ENCODE measurements at places on chromosomes 12 and 14.

- DNase-seq = no peak
Observed at GRCh38 chr14:32825058-32825457, 113.6 kb upstream of the NPAS3 start.

- DNase-seq = no peak
Observed at GRCh38 chr12:116238149-116238548, 39.3 kb downstream of the MED13L start.

- peak; percentile 82 for DNase-seq
Observed at GRCh38 chr12:6914246-6914946, at the start of gene ENO2. TSS of gene ENO2 (plus strand) at chr12:6914580. CDS start at chr12:6915833, 1,253 bp downstream.

- no peak for DNase-seq
Observed at GRCh38 chr14:104530646-104531045, 48.9 kb upstream of the C14orf180 start.

- DNase-seq = no peak
Observed at GRCh38 chr14:94426526-94426925, 26.1 kb downstream of the SERPINA11 start.

GRCh38 chr12:14129611-14130195, 148.3 kb upstream of the GRIN2B start:
- DNase-seq = no peak

DNA sequence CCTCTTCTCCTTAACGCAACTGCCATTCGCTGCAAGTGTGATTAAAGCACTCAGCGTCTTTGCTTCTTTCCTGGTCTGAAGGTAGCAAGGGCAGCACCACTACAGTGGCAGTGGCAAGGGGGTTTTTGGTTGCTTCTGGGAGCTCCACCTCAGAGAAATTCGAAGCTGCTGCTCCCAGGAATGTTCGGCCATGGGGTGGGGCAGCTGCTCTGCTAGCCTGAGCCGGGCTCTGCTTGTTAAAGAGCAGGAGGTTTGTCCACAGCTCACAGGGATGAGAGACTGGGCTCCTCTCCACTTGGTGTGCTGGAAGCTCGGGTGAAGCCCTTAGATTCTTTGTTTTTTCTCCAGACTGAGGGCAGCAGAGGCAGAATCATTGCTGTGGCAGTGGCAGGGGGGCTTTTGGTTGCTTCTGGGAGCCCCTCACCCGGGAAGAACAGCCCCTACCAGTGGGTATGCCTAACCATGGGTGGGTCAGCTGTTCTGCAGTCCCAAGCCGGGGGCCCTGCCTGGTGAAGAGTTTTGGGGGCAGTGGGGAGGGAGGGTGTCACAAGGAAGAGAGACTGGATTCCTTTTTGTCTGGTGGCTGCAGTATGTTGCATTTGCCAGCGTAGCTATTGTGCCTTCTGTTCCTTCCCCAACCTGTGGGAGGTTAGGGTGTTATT, 340.2 kb downstream of the AEBP2 start:
- DNase-seq = no peak

- no peak for DNase-seq
Observed at GRCh38 chr14:79786522-79786921, 424.8 kb downstream of the DIO2 start.

DNA sequence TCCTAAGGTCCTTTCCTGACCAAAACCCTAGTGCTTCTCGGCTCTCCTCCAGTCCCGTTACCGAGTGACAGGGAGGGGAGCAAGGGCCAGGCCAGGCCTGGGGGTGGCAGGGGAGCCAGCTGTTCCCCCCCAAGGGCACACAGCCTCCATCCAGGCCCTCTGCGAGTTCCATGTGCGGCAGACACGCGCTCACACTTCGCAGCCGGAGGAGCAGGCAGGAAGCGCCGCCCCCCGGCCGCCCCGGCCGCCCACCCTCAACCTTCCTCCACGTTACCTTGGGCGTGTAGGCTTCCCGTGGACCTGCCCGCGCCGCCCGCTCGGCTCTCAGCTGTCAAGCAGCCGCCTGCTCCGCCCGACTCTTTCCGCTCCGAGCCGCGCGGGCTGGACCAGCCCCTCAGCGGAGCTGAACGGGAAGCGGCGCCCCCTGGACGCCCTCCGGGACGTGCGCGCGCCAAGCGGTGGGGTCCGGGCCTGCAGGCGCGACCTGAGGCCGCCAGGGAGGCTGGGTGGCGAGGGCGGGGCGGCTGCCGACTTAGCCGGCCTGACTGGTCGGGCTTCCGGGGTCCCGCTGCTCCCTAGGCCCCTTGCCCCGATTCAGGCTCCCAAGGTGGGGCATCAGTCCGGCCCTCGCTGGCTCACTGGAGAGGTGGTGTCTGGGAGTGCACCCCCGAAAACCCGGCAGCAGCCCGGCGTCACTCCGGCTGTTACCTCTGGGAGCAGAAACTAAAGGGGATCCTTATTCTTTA, at the start of gene CRACR2A:
Gene CRACR2A (minus strand): TSS at position 369 of the 746 bp plus-strand sequence. CDS start 56,110 bp downstream, outside the sequence.
- peak; percentile 89 for DNase-seq

DNA sequence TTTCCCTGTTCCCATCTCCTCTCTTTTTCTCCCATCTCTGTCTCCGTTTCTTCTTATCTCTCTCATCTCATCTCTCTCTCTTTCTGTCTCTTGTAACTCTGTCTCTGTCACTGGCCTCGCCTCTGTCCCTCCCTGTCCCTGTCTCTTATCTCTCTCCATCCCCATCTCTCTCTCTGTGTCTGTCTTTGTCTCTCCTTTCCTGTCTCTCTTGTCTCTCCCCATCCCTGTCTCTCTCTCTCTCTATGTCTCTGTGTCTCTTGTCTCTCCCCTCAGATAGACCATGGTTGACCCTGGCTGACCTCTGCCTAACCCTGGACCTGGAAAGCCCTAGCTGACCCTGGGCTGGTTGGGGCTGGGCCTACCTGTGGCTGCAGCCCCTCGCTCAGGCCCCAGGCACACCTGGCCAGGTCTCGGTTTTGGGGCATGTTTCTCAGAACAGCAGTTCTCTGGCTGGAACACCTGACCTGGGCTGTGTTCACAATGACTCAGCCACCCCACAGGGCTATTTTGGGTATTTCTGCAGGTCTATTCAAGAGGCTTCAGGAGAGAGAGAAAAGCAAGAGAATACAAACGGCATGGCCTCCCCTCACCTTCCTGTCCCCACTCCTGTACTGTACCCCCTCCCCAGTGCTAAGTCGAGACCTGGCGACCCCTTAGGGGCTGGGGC, 174.4 kb downstream of the TMEM121 start:
- peak; percentile 70 for DNase-seq

- no peak for DNase-seq
Observed at GRCh38 chr12:34097213-34097612, 74.9 kb downstream of the ALG10 start.

DNA sequence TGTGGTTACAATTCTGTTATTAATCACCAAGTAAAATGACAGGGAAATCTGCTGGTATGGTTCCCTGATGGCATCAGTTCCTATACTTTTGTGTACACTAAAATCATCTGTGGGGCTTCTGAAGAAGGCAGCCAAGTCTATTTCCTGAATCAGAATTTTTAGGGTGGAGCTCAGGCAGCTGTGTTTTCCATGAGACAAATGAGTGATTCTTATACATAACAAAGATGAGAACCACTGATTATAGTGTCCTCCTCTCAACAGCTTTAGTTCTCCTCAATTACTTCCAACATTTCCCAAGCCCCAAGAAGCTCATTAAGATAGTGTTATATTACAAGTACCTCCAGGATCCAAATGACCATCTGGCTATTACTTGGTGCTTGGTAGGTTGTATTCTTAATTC, 64.5 kb upstream of the USP44 start:
- DNase-seq = no peak

- DNase-seq = no peak
Observed at GRCh38 chr14:20456971-20457370, 1.9 kb downstream of the APEX1 start.

DNA sequence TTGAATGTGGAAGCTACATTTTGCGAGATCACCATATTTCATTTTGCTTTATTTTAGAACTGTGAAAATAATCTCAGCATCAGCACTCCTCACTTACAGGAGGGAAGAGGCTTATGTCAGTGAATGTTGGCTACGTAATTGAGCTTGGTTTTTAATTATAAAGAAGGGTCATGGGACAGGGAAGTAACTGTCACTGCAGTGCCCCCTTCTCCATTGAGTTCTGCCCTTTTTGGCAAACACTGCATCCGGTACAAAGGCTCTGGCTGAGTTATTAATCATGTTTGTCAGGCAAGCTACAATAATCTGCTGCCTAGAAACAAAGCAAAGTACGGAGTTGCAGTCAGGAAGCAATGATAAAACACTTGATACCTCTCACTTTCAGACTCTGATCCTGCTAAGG, 546.7 kb downstream of the SNAPC1 start:
- no peak for DNase-seq

DNA sequence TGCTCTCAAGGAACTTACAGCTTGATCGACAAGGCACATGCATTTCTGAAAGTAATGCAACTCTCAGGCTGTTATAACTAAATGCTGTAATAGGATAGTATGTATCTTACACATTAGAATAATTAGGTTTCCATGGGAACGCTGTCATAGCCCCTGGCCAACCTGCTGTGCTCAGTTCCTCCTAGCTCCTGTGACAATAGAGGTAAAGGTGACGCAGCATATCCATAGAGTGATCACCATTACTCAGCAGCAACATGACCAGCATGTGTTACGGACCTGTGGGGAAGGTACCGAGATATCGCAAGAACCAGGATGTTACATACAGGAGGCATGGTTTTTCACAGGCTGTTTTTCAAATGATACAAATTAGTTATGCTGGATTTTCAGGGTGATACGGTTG, 150.7 kb downstream of the CAND1 start:
- no peak for DNase-seq

GRCh38 chr12:109517619-109518018, 40.2 kb downstream of the UBE3B start:
- no peak for DNase-seq

- no peak for DNase-seq
Observed at GRCh38 chr12:64992116-64992515, 129.0 kb downstream of the WIF1 start.

- DNase-seq = peak; percentile 97
Observed at GRCh38 chr12:95217377-95218149, at the start of the genes FGD6 and VEZT. TSS of gene FGD6 (minus strand) at chr12:95217467. CDS start at chr12:95217240, 227 bp downstream. TSS of gene VEZT (plus strand) at chr12:95217807. CDS start at chr12:95217851, 44 bp downstream.

DNA sequence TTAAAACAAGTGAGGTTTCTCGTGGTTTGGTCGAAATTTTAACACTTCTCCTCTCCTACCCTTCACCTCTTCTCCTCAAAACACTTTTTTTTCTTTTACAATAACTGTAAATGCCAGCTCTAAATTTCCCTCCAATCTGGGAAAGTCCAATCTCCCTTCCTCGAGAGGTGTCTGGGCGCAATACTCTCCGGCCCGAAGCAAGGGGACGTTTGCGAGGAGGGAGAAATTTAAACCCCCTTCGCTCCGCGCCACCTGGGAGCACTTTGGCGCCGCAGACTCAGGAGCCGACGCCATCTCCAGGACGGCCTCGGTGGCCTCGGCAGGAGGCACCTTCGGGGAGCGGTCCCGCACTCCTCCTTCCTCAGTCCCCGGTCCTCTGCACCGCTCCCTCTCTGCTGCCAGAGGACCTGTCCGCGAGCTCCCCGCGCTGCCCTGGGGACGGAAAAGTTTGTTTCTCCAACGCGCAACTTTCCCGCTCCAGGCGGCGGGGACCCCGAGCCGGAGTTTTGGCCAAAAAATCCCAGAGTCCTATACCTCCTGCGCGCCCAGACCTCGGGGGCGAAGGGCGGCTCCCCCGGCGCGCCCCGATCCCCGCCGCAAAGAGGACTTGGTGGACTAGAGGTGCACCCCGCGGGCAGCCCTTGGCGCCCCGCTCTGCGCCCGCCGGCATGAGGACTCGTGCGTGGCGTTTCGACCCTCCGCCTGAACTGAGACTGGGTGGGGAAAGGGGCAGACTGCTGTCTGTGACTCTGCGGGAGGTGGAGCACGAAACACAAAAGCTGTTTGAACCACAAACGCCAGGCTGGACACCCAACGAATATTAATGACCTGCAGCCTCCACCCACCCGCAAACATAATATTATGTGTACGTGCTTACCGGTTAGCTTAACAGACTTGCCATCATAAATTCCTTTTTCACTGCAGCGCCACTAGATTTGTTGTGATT, 95.2 kb upstream of the HMGA2 start:
- DNase-seq = peak; percentile 50

DNA sequence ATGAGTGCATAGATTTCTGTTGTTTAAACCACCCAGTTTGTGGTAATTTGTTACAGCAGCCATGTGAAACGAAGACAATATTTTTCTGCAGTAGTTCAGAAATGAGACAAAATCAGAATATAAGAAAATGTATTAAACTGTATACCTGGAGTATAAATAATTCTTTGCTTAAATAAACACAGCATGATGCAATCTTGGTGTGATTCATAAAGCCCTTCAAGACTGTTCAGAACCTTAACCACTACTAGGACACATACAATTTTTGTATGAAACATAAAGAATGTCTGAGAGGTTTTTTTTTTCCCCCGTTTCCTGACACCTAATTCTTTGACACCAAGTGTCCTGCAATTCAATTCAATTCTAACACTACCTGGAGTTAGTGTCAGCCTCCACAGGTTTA, 10.5 kb downstream of the C12orf75 start:
- no peak for DNase-seq

DNA sequence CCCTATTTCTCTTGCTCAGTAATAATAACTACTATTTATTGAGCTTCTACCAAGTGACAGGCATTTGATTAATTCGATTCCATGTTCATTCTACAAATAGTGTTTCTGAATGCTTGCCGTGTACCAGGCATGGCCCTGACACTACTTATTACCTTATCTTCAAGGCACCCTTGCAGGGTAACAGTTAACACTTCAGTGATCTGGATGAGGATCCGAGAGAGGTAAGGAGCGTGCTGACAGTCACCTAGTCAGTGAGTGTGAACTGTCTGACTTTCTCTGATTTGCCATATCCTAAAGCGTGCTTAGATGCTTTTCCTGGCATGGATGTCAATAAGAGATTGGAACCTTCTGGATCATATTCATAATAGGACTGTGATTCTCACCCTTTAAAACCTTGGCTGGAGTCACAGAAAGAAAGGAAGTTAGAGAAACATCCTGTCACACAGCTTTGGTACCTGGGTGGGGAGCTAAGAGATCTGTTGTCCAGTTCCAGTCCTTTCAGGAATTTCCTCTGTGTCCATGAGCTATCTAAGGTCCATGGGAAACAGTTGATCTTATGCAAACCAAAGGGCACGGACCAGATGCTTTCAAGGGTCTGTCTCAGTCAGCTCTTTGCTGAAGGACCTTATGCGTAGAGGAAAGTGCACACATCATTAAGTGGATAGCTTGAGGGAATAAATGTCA, 54.8 kb downstream of the PPFIBP1 start:
- DNase-seq = no peak

DNA sequence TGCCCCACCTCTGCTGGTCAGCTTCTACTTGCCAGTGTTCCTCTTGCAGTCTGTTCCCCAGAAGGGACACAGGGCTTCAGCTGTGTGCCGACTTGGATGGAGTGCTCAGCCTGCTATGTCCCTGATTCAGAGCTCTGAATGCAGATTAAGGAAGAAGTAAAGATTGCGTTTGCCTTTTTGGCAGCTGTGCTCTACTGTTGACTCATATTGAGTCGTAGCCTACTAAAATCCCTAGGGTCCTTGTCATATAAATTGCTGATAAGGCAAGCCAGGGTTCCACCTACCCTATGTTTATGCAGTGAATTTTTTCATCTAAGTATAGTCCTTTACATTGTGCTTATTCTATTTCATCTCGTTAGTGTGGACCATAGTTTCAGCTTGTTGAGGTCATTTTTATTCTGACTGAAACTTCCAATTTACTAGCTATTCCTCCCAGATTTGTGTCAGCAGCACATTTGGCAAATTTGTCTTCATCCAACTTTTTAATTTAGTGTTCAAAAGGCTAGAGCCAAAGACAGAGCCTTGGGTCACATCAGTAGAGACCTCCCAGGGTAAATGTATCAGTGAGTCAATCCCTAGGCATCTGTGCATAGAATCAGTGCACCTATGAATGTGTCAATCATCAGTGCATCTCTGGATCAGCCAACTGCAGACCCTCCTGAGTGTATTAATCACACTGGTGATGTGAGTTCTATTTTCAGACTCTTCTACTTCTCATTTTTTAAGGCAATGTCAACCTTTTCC, 31.9 kb downstream of the CACNA1C start:
- no peak for DNase-seq

Measured in Peyer's patch (tissue), 4 donors.